ENCODE measurements at places on chromosomes 7 and 10.

DNA sequence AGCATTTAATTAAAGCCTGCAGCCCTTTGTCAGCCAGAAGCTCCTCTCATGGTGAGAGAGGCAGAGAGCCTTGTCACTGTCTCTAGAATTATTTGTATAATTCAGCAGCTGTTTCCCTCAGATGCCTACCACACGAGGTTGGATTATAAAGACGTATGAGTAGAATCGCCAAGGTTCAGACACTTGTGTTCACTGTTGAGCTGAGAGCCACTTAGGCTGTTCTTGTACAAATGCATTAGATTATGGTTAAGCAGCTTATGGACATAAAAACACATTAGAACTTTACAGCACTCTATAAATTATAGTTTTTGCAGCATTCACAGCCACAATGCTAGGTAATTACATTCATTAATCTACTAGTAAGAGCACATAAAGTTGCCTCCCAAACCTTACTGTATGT, 282.6 kb downstream of the AUTS2 start:
- no peak for DNase-seq

DNA sequence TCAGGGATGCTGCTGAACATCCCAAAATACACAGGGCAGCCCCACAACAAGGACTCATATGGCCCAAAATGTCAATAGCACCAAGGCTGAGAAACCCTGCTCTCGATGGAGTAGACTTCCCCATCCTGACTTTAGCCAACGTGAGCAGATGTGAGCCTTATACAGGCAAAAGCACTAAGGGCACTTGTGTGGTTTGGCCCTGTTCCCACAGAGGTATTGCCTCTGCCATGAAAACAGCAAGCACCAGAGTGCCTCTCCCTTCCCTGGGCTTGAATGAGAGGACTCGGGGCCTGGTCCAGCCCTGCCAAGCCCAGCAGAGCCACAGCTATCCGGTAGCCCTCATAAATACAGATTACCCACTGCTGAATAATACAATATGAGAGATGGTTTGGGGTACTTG, 47.5 kb downstream of the ACSM6 start:
- DNase-seq, result no peak

GRCh38 chr7:69906283-69906995, 308.2 kb downstream of the AUTS2 start:
- no peak for DNase-seq

DNA sequence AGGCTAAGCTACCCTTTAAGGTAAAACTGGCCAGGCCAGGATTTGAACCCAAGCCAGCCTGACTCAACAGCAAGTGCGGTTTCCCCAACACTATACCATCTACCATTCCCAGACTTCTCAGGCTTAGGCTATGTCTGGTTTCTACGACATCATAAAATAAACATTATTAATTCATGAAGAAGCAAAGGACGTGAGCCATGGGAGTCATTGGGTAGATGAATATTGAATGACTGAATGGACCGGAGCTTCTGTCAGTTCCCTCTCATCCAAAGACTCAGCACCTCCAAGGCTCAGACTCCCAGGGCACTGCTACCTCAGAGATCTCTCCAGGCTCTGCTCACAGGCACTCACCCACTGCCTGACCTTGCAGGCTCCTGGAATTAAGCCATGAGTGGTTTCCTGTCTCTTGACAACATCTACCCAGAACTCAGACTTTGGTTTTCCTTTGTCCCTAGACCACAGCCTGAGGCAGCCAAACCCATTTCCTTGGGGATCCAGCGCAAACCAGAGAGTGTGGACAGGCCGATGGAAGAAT, 64.6 kb upstream of the STEAP1B start:
- DNase-seq, result no peak

Measured in CD4-positive, alpha-beta T cell treated with Interleukin-21 for 1 hour (primary cell).